MCF 10A (cell line): ENCODE measurements at places on chromosomes 4 and X. TPM values are rescaled to one million over a fixed set of nuclear protein-coding genes. Genes with fewer than 3 reads are reported as not detected.

Gene TMEM31
- total RNA-seq: not detected in 2 replicates

GRCh38 chr4:14783011-14783877 lies 219.0 kb upstream of the CPEB2 start:
- DNase-seq: peak; percentile 87

DNA sequence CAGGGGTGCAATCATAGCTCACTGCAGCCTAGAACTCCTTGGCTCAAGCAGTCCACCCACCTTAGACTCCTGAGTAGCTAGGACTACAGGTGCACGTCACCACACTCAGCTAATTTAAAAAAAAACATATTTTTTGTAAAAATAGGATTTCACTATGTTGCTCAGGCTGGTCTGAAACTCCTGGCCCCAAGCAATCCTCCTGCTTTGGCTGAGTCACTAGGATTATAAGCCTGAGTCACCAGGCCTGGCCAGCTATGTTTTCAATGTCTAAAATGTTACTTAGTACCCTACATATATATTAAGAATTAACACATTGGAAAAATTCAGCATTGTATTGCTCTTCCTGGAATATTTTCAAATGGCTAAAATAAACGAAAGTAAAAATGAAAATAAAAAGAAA lies 37.5 kb downstream of the PNPLA4 start:
- peak; percentile 31 for DNase-seq

GRCh38 chr4:80221161-80221560 lies 23.9 kb downstream of the PRDM8 start:
- peak; percentile 34 for DNase-seq

DNA sequence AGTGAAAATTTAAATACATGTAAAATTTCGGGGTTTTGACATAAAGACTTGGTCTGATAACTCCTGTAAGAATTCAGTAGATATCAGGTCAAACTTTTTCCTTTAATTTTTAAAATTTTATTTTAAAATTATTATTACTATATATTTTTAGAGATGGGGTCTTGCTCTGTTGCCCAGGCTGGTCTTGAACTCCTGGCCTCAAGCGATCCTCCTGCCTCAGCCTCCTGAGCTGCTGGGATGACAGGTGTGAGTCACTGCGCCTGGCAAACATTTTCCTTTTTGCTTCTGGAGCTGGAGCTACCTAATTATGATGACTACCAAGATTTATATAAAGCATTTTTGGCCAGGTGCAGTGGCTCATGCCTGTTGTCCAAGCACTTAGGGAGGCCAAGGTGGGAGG lies 37.3 kb downstream of the KLHL15 start:
- DNase-seq: no peak

DNA sequence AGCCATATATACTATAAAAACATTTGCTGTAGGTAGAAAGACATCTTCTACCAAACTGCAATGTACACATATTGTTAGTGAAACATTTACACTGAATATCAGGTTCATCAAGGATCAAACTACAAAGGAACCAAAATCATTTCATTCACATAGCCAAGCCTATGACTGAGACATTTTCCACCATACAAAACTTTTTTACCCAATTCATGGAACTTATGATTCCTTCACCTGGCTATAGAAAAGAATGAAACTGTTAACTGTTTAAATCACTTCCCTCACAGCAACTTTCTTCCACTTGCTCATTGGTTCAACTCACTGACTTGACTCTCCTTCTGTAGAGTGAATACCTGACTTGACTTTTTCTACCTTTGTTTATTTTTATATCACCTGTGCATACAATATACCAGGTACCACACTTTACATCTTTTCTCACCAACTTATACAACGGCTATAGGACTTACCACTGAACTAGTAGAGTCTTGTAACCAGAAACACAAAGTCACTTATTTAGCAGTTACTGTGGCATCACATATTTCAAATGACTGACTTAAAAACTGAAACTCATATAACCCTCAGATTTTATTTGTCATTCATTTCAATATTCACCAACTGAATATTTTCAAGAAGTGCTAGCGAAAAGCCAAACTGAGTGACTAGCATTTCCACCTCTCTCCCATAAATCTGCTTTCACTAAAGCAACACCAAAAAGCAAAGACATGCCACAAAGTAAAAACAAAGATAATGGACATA lies 30.9 kb downstream of the CAMK2D start:
- DNase-seq: no peak

Gene USP17L25
- not detected in 2 replicates for total RNA-seq

Gene RBM46
- 0.21 and 0.29 TPM in 2 replicates for total RNA-seq

DNA sequence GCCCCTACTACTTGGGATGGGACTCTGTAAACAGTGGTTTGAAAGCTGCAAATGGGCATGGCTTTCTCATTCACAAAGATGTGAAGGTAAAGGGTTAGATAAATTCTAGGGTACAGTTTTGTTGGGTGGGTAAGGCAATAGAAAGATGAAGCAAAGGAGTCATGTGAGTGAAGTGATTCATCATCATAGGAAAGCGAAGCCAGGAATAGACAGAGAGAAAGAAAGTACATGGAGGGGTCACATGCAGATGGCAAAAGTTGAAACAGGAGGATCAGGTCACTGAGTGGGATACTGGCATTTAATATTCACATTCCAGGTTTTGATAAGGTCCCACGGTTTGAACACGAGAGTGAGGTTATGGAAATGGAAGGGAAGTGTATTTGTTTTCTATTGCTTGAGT lies 8.2 kb upstream of the ABCG2 start:
- no peak for DNase-seq

- no peak for DNase-seq
Observed at GRCh38 chrX:109720947-109721346, 12.1 kb downstream of the ACSL4 start.

GRCh38 chr4:180675359-180675650 lies 1567.9 kb upstream of the TENM3 start:
- DNase-seq: no peak

DNA sequence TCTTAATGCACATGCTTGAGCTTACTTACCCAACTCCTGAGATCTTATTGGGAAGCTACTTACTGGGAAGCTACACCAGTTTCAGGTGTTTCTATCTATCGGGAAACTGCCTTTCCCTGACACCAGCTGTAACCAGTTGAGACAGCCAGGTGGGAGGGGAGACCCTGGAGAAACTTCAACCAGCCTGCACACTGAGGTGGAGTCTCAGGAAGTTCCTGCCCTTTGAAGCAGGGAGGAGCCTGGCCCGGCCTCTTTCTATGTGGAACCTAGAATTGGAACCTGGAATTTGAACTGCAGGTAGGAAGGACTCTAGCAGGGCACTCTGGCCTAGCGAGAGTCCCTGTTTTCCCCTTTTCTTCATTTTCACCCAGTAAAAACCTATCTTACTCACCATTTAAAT lies 425.8 kb upstream of the PABPC4L start:
- DNase-seq: no peak

Gene USP17L30
- total RNA-seq: not detected in 2 replicates

DNA sequence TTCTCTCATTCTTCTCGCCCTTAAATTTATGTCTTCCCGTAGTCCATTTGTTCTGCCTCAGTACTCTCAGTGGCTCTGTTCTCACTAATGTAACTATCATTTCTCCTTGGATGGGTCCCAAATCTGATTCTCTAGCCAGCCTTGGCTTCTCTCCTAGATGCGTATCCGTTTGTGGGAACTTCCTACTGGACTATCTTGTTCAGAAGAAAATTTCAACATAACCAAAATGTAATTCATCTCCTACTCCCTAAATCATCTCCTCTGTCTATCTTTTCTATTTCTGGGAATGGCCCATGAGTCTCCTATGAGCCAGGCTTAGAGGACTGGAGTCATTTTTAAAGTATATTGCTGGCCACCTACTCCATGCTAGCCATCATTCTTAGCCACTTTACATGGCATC lies 4.4 kb upstream of the C4orf36 start:
- DNase-seq: no peak

GRCh38 chr4:4421356-4421755 lies 34.5 kb downstream of the NSG1 start:
- DNase-seq: no peak

DNA sequence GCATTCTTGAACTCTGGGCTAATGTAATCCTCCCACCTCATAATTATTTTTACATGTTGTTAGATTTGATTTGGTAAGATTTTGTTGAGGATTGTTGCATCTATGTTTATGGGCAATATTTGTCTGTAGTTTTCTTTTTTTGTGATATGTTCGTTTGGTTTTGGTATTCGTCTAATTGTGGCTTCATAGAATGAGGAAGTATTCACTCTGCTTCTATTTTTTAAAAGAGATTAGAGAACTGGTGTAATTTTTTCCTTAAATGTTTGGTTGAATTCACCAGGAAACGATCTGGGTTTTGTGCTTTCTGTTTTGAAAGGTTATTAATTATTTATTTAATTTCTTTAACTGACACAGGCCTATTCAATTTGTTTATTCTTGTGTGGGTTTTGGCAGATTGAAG lies 161.2 kb upstream of the NUDT6 start:
- DNase-seq: no peak

Gene GPRIN3
- total RNA-seq: not detected in 2 replicates

Gene SPANXB1
- not detected in 2 replicates for total RNA-seq

DNA sequence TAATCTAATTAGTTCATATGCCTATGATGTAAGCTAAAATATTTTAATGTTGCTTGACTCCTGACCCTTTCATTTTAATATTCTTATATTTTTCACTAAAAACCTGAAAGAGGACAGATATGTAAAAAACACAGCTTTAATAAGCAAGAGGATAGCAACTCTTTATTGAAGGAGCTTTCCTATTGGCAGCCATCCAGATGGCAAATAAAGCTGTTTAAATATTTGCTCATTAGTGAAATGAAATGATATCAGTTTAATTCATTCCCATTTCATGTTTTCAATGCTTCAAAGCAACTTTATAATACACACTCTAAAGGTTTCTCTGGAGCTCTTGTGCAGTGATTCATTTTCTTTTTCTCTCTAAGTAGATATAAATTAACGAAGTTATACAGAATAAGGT lies 473.4 kb downstream of the PCDH7 start:
- no peak for DNase-seq

GRCh38 chrX:78213331-78213730 lies 73.9 kb upstream of the TAF9B start:
- no peak for DNase-seq

DNA sequence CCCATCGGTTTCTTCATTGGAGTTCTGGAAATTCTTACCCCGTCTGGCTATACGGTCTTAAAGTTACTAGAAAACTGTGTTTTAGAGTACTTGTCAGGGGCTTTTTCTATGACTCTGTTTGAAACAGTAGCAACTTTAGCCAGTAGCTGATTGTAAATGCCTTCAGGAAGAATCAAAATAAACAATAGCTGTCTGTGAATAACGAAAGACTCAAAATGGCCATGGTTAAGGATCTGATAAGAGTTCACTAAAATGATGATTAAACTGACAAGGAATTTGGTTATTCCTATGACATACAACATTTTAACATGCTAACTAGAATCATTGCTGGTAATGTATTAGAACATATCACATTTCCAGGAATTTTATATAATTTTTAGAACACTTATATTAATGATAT lies 191.0 kb downstream of the EVC2 start:
- no peak for DNase-seq

DNA sequence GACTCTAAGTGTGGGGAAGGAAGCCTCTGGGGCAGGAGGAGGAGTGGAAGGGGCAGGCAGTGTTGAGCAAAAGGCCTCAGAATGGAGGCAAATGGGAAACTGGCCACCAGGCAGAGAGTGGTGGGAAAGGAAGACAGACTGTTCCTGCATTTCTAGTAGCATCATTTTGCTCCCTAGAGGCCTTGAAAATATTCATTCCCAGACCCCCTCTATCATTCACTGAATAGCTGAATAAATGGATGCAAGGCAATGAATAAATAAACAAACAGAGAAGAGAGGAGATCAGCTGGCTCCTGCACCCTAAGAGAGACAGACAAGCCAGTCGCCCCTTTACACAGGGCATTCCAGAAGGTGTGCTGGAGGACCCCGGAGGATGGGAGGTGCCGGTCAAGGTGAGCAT lies 511.9 kb downstream of the BCOR start:
- no peak for DNase-seq

DNA sequence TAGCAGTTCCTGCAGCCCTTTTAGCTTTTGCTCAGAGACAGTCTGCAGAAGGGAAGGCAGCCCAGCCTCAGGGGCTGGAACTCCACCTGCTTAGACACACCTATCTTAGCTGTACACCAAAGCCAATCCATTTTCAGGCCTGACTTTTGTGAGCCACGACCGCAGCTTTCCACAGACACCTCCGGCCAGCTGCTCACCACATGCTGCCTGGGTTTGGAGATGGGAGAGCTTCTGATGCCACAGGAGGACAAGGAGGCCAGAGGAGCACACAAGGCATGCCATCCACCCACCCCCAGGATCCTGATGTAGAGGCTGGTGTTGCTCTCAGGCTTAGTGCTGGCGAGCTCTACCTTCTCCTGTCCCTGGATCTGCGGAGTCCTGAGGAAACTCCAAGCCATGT lies 141.8 kb upstream of the NALF2 start:
- DNase-seq: no peak

Gene ERAS
- 0.25 TPM in 1 of 2 replicates, not detected in the other for total RNA-seq

GRCh38 chrX:118350706-118351105 lies 4.8 kb downstream of the WDR44 start:
- no peak for DNase-seq

Gene DMRTC1
- not detected in 2 replicates for total RNA-seq

Gene SPANXA2
- not detected in 2 replicates for total RNA-seq

GRCh38 chr4:28916585-28916984 lies 1803.6 kb upstream of the PCDH7 start:
- no peak for DNase-seq

DNA sequence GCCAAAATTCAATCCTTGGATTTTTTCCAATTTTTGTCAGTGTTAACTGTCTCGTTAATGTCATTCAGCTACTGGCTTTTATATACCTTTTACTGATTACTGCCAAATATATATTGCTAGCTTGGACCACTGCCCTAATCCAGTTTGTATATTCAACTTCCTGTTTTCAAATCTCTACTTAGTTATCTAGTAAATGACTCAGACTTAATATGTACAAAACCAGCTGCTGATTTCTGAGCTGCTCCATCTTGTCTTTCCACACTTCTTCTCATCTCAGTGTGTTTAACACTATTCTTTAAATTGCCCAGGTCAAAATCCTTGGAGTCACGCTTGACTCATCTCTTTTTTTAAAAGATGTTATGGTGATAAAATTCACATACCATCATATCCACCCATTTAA lies 1196.7 kb downstream of the RAPGEF2 start:
- DNase-seq: no peak

Gene HCCS
- total RNA-seq: 39.3 and 41.0 TPM in 2 replicates

GRCh38 chr4:141090473-141090872 lies 42.8 kb downstream of the RNF150 start:
- DNase-seq: no peak

DNA sequence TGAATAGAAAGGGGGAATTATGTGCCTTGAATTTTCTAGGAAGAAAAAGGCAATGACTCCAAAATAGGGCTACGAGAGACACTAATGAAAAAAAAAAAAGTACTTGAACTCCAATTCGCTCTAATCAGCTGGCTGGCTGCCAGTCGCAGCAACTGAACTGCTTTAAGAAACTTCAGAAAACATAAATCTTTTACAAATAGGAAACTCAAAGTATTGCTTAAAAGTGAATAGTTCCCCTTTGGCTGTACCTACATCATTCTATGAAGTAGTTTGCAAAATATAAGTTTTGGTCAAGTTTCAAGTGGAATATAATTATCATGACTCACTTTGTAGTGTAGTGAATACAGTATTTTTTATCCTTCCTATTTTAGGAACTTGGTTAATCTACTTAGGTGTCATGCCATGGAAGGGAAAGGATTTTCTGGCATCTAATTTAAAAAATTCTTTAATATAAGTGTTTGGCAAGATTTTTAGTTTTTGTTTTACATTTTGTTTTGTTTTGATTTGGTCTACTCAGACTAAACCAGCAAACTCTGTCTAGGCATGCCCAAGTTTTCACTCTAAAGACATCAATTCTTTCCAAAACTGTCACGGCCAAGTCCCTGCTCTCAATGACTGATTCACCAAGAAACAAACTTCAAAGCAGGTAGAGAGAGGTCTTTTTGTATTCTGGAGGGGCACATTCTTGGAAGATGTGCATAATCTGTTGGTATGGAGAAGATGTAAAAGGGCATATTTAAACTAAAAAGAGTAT lies 382.4 kb upstream of the GALNT7 start:
- DNase-seq: peak; percentile 9
